SK-N-DZ (cell line): ENCODE measurements at places on chromosomes 6 and 20.

- DNase-seq = no peak
These were observed 53.2 kb upstream of the IFNGR1 start for GRCh38 chr6:137272403-137272802.

DNA sequence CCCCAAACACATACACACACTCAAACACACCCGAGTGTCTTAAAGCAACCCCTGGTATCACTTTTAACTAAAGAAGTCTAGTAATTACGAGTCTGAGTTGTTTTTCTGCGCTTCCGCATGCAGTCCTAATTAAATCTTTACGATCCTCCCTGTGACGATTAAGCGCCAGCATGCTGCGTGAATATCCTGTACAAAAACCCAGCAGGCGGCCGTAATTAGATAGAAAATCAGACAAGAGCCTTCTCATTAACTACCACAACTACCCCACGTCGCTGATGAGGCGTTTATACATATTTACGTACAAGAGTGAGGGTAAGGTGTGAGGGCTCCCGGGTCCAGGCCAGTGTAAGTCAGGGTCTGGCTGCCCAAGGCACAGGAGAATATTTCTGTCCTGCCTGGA lies 8.1 kb downstream of the TFAP2B start:
- no peak for DNase-seq

- no peak for DNase-seq
These were observed 43.4 kb upstream of the SPTLC3 start for GRCh38 chr20:12965212-12965869.

DNA sequence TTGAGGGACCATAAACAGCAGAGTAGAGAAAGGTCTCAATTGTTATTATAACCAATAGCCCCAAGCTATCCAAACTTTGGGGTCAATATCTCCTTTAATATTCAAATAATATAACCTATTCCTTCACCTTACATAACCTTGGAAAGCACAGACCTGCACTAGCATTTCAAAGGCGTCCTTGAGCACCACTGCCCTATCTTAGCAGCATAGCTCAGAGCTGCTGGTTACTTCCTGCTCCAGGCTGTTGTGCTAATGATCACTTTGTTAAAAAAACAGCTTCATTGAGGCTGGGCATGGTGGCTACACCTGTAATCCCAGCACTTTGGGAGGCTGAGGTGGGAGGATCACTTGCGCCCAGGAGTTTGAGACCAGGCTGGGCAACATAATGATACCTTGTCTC lies 10.5 kb downstream of the SLC35D3 start:
- no peak for DNase-seq

DNA sequence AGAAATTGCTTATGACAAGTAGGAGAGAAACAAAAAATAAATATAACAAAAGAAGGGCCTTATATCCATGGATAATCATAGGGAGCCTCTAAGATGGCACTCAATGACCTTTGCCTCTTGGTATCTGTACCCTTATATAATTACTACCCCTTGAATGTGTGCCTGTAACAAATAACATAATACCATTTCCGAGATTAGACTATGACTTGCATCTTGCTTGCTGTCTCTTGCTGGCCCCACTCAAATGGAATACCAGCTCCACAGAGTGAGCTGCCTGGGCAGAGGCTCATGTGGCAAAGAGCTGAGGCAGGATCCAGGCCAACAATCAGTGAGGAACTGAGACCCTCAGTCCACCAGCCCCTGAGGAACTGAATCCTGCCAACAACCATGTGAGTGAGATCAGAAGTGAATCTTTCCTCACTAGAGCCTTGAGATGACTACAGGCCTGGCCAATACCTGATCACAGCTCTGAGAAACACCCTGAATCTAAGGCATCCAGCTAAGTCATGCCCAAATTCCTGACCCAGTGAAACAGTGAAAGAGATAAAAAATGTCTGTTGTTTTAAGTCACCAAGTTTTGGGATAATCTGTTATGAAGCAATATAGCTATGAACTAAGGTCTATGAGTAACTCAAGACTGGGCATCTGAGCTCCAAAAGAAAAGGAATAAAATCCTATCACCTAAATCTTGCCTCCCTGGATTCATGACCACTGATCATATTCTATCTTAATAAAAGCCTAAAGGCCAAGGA lies 5.5 kb downstream of the KATNA1 start:
- no peak for DNase-seq

DNA sequence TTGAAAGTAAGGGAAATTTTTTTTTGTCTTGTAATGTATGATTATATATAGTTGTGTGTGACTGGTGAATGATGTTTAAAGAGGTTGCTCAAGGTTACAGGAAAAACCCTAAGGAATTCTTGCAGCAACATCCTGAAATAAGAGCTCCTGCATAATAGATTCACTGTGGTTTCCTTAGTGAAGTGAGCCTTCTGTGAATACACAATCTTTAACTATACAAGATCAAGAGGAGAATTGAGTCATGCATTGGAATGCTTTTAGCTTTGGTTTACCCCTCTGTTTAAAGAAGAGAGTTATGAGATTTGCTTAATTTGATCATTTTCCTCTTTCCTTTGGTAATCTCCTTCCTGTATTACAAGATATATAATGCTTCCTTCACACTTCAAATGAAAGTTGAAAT lies 141.6 kb upstream of the EYA4 start:
- DNase-seq = no peak

DNA sequence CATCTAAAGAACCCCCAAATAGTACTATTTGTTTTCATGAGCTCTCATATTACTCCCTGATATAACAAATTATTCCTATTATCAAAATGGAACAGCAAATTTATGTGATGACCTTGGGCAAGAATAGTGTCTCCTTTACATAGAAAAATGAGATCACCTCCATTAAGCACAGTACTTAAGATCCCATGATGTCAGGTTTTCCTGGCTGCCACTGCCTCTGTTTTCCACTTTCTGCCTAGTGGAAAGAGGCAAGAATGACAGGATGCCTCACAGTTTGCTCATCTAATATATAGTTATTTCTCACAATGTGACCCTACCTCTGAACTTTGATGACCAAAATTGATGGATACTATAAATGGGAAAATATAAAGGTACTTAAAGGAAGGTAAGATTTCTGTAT lies 260.1 kb upstream of the SGK1 start:
- DNase-seq = no peak

- DNase-seq = no peak
These were observed 630.3 kb upstream of the ARID1B start for GRCh38 chr6:156146891-156147290.

- DNase-seq = no peak
These were observed 124.9 kb downstream of the BMP7 start for GRCh38 chr20:57141492-57141891.

- no peak for DNase-seq
These were observed 63.8 kb downstream of the GMDS start for GRCh38 chr6:2181567-2181966.

DNA sequence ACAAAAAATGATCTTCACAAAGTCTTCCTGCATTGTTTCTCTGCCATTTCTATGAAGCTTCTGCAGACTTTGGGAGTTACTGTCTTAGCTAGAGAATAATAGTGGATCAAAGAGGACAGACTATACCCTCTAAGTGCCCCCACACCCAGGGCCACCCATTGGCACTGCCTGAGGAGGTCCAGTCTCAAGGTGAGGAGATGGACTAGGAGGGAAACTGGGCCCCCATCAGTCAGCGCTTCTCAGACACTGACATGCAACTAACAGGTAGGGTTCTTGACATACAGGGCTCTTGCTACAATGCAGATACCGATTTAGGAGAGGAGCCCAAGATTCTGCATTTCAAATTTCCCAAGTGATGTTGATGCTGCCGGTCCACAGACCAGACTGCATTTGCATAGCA lies 24.3 kb downstream of the PCNA start:
- DNase-seq = no peak

- DNase-seq = no peak
These were observed 257.5 kb downstream of the ADGB start for GRCh38 chr6:146856296-146856695.

DNA sequence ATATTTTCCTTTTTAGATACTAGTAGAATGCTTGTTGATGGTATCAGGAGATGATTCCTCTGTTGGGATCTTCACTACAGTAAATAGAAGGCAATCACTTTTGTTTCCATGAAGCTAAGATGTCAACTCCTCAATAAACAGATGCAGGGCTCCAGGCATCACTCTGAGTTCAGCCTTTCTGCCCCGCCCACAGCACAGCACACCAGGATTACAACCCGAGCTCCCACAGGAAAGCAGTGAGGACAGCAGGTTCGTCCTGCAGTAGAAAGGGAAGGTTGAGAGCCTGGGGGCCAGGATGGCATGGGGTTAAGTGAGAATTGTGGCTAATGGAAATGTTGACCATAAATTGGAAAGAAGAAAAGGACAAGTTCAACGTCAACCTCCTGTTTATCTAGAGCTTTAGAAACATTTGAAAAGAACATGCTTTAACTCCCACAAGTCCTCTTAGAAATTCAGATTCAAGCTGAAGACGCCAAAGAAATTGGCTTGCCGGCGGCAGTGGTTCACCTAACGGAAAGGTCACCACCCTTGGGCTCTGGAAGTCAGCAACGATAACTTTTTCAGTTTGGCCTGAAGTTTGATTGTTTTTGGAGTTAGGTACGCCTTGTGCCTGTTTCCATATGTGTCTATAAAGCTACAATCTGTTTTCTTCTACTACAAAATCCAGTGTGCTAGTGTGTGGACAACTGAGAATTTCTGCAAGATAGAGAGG lies 144.4 kb upstream of the PDE10A start:
- DNase-seq = no peak

- no peak for DNase-seq
These were observed 82.8 kb upstream of the CDYL start for GRCh38 chr6:4693173-4693970.

GRCh38 chr20:38214256-38215193 lies 46.0 kb downstream of the KIAA1755 start:
- DNase-seq = no peak

DNA sequence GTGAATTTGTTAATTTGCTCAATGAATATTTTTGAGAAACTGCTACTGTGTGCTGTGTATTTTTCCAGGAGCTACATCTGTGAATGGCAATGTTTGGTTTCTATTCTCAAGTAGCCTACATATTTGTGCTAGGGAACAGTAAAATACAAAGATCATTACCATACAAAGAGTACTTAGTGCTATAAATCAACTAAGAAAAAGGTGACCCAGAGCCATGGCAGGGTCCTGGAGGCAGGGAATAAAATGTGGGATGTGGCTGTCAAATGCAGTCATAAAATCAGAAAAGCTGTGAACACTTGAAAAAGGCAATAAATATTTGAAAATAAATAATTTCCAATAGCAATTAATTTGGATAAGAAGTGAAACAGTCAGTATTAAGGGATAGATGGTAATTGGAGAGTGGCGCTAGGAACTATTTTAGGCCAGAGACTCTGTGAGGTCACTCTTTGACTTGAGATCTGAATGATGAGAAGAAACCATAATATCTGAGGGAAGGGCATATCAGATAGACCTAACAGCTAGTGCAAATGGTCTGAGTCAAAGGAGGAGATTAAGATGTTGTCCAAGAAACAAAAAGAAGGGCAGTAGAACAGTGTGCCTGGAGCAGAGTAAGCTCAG lies 98.8 kb downstream of the MANEA start:
- DNase-seq = no peak

- DNase-seq = no peak
These were observed 16.4 kb upstream of the SLC22A2 start for GRCh38 chr6:160274871-160275510.

DNA sequence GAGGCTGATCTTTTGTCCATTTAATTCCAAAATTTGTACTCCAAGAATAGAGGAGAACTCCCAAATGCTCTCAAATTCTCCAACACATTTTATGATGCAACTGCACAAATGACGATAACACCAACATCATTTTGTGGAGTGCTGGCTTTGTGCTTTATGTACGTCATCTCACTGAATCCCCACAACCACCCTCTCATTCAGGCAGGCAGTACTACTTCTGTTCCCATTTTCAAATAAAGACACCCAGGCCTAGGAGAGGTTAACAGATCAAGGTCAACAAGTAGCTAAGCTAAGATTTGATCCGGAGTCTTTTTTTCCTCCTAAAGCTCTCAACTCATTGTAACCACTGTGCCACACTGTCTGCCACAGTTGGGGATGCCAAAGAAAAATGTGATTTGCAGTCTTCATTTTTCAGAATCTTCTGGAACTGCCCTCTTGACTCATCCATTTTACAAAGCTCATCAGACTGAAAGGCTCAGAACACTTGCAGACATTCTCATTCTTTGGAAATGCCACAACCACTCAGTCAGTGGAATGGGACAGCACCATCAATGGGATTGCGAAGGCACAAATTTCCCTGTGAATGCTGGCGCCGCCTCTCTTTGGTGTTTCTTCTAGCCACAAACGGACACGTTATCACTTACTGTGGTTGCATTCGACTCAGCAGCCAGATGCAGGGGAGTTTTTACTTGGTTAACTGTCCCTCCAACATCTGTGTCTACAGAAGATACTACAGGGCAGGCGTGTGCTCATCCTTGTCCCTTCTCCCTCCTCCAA lies 184.4 kb downstream of the GJA10 start:
- no peak for DNase-seq

DNA sequence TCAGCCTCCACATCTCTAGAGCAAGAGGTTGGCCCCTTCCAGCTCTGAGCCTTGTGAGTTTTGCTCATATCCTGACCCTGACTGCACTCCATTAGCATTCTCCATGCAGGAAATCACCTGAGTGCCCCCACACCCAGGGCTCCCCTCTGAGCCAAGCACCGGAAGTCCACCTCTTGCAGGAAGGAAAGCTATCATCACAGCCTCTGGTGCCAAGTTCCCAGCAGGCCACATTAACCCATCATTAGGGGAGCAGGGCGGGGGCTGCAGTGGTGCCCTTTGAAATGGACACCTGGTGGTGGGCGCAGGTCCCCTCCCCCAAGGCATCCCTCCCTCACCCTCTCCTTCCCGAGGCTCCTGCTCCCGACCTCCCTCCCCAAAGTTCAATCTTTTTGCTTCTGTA lies 16.1 kb downstream of the GRM4 start:
- no peak for DNase-seq

DNA sequence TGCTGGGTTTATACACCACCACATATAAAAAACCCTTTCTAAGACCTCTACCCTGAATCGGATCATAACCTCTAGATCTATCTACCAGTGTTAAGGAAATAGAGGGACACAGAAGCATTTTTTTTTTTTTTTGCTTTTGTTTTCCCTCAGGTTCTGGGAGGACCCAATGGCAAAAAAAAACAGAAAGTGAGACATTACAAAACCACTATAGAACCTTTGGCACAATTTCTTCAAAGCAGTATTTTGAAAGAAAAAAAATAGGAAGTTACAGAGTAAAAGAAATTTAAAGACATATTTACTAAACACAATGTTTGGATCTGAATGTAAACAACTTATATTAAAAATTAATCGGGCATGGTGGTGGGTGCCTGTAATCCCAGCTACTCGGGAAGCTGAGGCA lies 1258.7 kb upstream of the GJE1 start:
- DNase-seq = no peak

DNA sequence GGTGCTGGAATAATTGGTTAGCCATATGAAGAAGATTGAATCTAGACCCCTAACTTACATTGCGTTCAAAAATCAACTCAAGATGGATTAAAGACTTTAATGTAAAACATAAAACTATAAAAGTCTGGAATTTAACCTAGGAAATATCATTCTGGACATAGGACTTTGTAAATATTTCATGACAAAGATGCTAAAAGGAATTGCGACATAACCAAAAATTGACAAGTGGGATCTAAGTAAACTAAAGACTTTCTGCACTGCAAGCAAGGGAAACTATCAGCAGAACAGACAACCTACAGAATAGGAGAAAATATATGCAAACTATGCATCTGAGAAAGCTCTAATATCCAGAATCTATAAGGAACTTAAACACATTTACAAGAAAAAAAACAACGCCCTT lies 45.5 kb upstream of the SLC35F1 start:
- no peak for DNase-seq
